ENCODE measurements at places on chromosomes 3 and 15.

DNA sequence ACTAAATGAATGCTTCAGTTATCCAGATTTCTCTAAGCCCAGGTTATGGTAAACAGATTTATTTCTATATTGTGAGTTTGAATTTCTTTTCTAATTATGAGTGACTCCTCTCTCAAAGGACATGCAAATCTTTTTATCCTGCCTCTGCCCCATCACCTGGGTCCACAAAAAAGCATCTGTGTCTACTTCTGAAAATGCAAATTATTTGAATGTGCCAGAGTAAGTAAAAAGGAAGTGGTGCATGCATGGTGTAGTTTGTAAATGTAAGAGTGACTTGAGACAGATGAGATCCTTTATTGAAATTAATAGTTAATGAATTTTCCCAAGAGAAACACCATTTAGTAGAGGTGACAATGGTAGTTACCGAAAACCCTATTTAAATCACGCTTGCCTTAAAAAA is 26.9 kb downstream of the MCTP2 start:
- no peak for DNase-seq

GRCh38 chr3:100354850-100355249 is 20.3 kb downstream of the NIT2 start:
- DNase-seq, result no peak

- DNase-seq, result no peak
Observed at GRCh38 chr15:99928429-99928981, 195.3 kb upstream of the LYSMD4 start.

GRCh38 chr3:21893242-21893641 is 142.2 kb upstream of the ZNF385D start:
- no peak for DNase-seq

DNA sequence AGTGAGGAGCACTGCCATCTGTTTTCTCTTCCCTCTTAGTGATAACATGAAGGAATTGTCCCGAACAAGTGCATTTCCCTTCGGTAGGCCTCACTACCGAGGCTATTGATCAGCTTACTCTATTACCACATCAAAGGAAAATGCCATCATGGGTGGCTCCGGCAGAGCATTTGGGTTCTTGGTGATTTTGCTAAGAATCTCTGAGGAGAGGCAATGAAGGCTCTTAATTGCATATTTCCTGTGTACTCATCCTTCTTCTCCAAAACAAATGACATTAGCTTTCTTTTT is 35.3 kb downstream of the CHRD start:
- DNase-seq, result no peak

DNA sequence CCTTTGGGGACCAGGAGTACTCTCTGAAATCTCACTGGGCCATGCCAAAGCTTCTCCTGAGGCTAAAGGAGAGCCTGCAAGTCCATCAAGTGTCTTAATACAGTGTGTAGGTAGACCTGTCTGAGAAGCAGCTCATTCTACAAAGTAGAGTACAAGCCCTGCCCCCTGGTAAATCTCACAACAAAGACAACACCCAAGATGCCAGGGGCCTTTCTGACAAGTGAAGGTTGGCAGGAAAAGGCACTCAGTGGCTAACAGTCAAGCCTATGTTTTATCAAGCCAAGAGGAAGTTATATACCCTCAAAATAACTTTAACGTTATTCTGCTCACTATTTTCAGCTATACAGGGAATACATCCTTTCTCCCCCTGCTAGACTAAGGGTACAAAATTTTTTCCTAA is 58.3 kb downstream of the NMNAT3 start:
- DNase-seq, result no peak

- DNase-seq, result peak; percentile 35
Observed at GRCh38 chr15:32838820-32839219, 121.0 kb downstream of the GREM1 start.

DNA sequence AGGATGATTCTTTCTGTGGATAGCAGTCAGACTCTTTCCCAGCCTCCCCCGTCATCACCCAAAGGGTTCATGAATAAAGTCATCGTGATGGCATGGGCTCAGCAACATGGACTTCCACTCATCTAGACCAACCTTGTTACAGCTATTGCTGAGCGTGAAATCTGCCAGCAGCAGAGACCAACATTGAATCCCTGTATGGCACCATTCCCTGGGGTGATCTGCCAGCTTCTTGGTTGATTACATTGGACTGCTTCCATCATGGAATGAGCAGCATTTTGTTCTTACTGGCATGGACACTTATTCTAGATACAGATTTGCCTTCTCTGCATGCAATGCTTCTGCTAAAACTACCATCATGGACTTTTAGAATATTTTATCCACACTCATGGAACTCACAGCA is 195.6 kb upstream of the AZI2 start:
- DNase-seq, result no peak

- DNase-seq, result no peak
Observed at GRCh38 chr15:99763827-99764226, 30.6 kb upstream of the LYSMD4 start.

DNA sequence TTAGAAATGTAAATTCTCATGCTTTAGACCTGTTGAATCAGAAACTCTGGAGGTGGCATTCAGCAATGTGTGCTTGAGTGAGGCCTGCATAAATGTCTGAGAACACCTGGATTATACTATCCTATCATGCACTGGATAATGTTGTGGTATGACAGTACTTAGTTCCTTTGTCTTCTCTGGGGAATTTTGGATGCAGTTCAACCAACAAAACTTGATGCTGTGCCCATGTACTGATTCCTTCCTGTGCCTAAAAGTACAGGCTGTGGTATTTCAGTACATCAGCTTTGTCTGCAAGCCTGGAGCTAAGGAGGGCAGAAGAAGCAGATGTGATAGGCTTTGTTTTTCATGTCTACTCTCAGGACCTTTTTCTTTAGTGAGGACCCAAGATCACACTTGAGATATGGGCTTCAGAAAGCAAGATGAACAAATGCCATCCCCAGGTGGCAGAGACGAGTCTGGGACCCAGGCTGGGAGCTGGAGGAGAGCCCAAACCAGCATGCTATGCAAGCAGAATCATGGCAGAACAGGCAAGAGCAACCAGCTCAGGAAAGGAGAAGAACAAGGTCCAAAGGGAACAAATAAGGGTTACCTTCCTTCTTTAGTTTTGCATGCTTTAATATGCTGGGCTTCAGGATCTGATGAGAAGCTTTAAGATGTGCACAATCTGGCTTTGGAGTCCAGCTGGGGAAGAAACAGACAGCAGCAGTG is 124.7 kb downstream of the MYRIP start:
- DNase-seq, result no peak

- no peak for DNase-seq
Observed at GRCh38 chr3:11356269-11356668, 84.1 kb downstream of the ATG7 start.

GRCh38 chr3:4270720-4271119 is 32.4 kb upstream of the SETMAR start:
- no peak for DNase-seq

DNA sequence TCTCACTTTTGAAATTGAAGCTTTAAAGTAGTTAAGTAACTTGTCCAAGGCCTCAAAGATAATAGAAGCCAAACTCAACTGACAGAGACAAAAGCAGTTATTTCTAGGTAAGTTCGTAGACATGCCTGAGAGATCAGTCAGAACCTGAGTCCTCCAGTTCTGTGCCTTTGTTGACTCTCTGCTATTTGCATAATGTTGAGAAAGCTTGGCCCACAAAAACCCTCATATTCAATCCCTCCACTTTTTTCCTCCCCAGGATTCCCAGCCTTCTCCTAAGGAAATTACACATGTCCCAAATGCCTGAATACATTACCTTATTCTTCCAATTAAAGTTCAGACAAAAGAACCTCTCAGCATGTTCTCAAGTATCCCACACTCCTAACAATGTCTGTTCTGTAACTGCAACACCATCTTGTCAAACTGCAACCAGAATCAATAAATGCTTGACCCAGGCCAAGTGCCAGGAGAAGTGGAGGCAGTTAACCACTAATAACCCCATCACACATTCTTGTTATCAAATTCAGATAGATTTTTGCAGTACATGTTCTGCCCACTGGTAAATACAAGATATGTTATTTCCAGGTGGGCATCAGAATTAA is 217.8 kb downstream of the LRRC3B start:
- DNase-seq, result no peak

DNA sequence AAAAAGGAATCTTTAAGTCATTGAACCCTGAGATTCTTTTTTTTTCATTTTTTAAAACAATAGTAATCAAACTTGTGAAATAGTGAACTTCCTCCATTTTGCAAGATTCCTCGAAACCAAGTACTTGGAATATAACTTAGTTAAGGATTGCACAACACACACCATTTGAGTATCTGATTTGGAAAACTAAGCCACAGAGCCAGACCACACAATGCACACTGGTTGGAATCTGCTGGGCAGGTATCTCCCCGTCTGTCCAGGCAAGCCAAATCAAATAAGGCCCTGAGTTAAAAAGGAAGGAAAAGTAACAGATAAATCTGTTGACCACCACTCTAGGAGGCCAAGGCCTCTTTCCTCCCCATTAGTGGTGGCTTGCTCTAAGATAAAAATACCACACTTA is 177.5 kb upstream of the ICE2 start:
- DNase-seq, result no peak

Measured in NCI-H510A (cell line).